WTC11 (cell line): ENCODE measurements at places on chromosomes 2 and 18. TPM values are rescaled to one million over a fixed set of nuclear protein-coding genes. Genes with fewer than 3 reads are reported as not detected.

GRCh38 chr18:51861046-51861445 lies 479.0 kb upstream of the DCC start:
- H3K4me3 ChIP-seq: no peak overlapping the region
- no peak for DNase-seq
- H3K27ac ChIP-seq: no peak overlapping the region
- H3K36me3 ChIP-seq: peaks cover 20% of the 10 kb centered on the region
- peaks cover 7% of the 10 kb centered on the region for H3K4me1 ChIP-seq

The MYO3B gene
- 0.44 to 0.62 TPM (median 0.50 TPM) in 3 replicates for total RNA-seq

DNA sequence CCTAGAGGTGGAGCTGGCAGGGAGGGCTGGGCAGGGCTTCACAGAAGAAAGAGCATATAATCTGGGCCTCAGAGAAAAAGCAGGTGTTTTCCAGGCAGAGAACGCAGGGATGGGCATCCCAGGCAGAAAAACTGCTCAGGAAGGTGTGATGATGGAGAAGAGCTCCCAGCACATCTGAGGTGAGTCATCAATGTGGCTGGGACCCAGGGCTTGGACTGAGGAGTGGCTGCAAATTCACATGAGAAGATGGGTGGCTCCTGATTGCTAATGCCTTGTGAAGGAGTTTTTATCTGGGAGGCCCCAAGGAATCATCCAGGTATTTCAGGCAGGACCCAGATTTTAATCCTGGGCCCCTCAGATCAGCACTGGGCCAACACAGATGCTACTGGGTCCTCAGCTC lies 10.2 kb downstream of the IL1F10 start:
- H3K4me3 ChIP-seq: no peak overlapping the region
- no peak for DNase-seq
- H3K27ac ChIP-seq: no peak overlapping the region
- peaks cover 20% of the 10 kb centered on the region for H3K27me3 ChIP-seq
- H3K4me1 ChIP-seq: peaks cover 8% of the 10 kb centered on the region

DNA sequence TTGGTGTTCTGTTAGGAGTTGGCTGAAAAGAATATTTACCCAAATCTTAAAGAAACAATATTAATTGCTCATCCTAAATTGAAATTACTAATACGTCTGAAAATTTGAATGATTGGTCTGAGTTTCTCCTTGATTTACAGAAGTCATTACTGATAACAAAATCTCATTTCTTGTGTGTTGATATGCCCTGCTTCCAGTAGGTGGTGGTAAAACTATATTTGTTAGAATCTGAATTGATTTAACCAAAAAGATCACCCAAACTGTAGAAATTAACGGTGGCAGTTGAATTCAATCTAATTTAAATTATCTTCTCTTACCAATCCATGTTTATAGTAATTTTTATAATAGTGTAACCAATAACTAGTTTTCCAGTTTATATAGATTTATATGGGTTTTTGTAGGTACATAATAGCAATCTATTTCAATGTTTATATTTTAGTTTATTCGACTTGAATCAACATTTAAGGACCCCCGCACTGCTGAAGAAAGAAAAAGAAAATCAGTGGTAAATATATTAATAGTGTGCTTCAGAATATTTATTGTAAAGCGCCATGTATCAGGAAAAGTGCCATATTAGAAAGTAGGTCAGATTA lies 38.3 kb downstream of the PAPOLG start:
- no peaks in the 10 kb centered on the region for H3K27me3 ChIP-seq
- H3K4me1 ChIP-seq: no peaks in the 10 kb centered on the region
- DNase-seq: no peak
- H3K4me3 ChIP-seq: no peak overlapping the region
- H3K36me3 ChIP-seq: peaks cover 58% of the 10 kb centered on the region

The MC5R gene
- 0.14 to 0.27 TPM (median 0.15 TPM) in 3 replicates for total RNA-seq

The RPE gene
- total RNA-seq: 61.3 to 66.5 TPM (median 63.9 TPM) in 3 replicates

DNA sequence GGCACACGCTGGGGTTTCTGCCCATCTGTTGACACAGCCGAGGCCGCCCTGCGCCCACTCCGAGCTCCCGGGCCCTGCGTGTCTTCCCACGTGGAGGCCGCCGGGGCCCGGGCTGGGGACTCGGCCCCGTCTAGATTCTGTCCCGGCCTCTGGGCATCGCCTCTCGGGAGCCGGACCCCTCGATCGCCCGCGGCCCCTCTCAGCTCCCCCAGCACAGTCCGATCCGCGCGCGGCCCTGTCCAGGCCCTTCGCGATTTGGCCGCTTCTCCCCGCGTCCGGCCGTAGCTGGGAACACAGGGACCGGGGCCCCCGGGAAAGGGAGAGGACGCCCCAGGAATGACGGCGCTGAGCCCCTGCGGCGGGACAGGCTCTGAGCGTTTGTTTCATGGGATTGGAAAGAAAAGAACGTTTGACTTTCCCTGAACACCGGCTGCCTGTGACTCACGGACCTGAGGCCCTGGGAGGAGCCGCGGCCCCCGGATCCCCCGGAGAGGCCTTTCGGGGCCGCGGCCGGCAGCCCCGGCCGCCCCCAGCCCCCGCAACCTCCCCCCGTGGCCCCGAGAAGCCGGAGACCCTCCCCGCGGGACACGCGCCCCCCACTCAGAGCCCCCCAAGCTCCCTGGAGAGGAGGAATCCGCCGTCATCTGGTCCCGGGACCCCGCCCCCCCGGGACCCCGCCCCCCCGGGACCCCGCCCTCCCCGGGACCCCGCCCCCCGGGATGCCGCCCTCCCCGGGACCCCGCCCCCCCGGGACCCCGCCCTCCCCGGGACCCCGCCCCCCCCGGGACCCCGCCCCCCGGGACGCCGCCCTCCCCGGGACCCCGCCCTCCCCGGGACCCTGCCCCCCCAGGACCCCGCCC lies 62.7 kb upstream of the CTDP1 start:
- DNase-seq: peak; percentile 49
- H3K27me3 ChIP-seq: peaks cover 3% of the 10 kb centered on the region; the same call in 1 of the 2 replicates
- no peaks in the 10 kb centered on the region for H3K36me3 ChIP-seq
- H3K4me3 ChIP-seq: peak overlapping the region; percentile 55
- H3K4me1 ChIP-seq: peaks cover 7% of the 10 kb centered on the region

The NEU2 gene
- total RNA-seq: not detected in 3 replicates

DNA sequence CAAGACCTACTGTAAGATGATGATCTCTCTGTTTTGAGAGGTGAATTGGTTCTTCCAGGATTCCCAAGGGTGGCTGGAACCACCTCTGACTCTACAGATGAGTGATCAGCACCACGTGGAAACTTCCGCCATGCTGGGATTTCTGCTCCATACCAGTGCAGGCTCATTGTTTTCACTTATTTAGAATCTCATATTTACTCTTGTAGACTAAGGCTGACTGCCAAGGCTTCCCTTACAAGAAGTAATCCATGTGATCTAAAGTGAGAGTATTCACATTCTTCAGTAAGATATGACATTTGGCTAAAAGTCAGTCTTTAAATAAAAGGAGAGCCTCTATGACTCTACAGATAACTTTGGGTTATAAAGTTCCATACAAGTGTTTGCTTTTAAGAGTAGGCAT lies 322.9 kb upstream of the RAB12 start:
- no peaks in the 10 kb centered on the region; the same call in 1 of the 2 replicates for H3K27me3 ChIP-seq
- H3K27ac ChIP-seq: no peak overlapping the region
- no peaks in the 10 kb centered on the region for H3K36me3 ChIP-seq
- H3K4me1 ChIP-seq: peaks cover 8% of the 10 kb centered on the region
- H3K4me3 ChIP-seq: no peak overlapping the region
- no peak for DNase-seq
